ENCODE measurements at places on chromosomes 3 and 15.
A peak's percentile ranks its signal among the peaks of the same experiment; 100 is the strongest.

DNA sequence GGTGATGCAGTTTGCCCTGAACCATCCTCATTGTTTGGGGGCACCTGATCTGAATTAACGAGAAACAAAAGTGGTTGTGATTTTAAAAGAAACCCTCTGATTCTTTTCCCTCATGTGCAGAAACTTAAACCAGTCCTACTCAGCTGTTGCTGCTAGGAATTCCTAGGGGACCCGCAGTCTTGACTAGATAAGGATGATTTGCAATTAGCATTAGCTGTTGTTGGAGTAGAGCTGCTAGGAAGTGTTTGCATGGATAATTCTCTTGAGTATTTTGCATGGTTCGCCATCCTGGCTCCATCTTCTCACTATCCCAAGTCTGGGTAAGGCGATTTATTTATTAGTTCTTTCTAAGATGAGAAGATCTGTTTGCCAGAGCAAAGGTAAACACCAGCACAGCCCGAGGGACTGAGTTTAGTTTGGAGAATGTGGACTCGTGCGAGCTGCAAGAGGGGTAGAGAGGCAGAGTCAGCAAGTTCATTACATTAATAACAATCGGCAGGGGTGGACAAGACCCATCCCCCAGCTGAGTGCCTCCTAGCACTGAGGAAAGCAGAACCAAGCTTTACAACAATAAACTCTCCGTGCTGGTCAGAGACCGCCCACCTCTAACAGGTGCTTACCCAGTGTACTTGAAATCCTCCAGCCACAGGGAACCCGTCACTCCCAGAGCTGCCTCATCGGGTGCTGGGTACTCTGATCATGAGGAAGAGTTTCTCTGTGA is 4.1 kb downstream of the FGD5 start:
- DNase-seq: no peak

DNA sequence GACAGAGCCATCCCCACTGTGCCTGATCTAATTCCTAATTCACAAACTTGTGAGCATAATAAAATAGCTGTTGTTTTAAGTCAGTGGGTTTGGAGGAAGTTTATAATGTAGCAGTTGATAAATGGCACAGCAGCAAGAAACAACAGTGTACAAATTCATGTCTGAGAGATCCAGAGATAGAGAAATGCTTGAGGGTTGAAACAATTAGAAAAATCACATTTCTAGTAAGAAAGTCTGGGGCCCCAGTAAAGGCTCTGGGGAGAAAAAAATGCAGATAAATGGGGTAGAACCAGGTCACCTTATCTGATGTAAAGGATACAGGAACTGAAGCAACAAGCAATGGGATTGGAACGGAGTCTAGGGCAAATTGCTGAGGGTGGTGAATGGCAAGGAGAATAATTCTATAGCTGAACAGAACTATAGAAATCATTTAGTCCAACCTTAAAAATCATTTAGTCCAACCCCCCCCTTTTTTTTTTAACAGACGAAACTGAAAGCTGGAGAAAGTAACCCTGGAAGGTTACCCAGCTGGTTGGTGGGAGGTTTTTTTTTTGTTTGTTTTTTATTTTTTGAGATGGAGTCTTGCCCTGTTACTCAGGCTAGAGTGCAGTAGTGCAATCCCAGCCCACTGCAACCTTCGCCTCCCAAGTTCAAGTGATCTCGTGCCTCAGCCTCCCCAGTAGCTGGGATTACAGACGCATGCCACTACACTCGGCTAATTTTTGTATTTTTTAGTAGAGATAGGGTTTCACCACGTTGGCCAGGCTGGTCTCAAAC is 14.3 kb upstream of the SHQ1 start:
- DNase-seq: no peak

- no peak for DNase-seq
Measured at GRCh38 chr3:160464321-160464720, 14.7 kb upstream of the TRIM59 start.

- no peak for DNase-seq
Measured at GRCh38 chr3:174498638-174499037, 360.5 kb upstream of the NAALADL2 start.

- DNase-seq: no peak
Measured at GRCh38 chr3:10926256-10926810, 66.2 kb upstream of the SLC6A1 start.

- no peak for DNase-seq
Measured at GRCh38 chr3:41163421-41163820, 35.9 kb upstream of the CTNNB1 start.

GRCh38 chr3:52831500-52832301 is 1.2 kb upstream of the ITIH4 start:
- DNase-seq: no peak

- DNase-seq: no peak
Measured at GRCh38 chr3:21274079-21274571, 476.9 kb downstream of the ZNF385D start.

DNA sequence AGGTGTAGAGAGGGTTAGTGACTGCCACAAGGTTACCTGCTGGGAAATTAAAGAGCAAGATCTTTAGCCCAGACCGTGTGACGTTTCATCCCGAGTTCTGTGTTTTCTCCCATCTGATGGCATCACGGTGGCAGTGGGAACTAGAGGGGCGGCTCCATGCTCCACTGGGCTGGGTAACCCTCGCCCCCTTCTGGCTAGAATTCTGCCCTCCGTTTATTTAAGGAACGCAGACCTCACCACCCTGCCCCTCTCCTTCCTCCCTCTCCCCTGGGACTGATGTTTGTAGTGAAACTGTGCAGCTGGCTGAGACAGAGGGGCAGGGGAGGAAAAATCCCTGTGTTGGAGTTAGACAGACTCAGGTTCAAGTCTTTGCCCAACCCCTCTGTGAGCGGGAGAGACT is 65.6 kb downstream of the ITGA11 start:
- no peak for DNase-seq

- DNase-seq: peak; percentile 16
Measured at GRCh38 chr15:38651328-38652038, 86.9 kb upstream of the RASGRP1 start.

DNA sequence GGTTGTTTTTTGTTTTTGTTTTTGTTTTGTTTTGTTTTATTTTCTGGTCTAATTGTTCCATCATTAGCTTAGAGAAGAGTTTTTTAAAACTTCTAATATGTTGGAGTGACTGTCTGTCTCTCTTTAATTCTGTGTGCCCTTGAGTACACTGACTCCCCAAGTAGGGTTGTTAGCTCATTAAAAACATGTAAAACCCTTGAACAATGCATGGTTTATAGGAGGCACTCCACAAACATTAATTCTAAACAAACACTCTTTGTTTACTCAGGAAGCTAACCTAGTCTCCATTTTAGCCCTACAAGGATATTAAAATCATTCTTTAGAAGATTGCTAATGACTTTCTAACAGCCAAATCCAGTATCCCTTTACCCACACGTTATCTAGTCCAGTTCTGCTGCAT is 100.5 kb downstream of the CGGBP1 start:
- DNase-seq: no peak

- no peak for DNase-seq
Measured at GRCh38 chr3:118742760-118743159, 291.9 kb downstream of the IGSF11 start.

GRCh38 chr15:43210172-43210745 is 10.6 kb downstream of the EPB42 start:
- no peak for DNase-seq

Data from activated CD4-positive, CD25-positive, alpha-beta regulatory T cell treated with anti-CD3 and anti-CD28 coated beads, Interleukin-2, amount 50 U/mL, for 16 hours (primary cell).